ENCODE measurements at places on chromosomes 3 and 15.

- no peak for DNase-seq
These were observed 84.1 kb downstream of the AGBL1 start for GRCh38 chr15:86163816-86164215.

DNA sequence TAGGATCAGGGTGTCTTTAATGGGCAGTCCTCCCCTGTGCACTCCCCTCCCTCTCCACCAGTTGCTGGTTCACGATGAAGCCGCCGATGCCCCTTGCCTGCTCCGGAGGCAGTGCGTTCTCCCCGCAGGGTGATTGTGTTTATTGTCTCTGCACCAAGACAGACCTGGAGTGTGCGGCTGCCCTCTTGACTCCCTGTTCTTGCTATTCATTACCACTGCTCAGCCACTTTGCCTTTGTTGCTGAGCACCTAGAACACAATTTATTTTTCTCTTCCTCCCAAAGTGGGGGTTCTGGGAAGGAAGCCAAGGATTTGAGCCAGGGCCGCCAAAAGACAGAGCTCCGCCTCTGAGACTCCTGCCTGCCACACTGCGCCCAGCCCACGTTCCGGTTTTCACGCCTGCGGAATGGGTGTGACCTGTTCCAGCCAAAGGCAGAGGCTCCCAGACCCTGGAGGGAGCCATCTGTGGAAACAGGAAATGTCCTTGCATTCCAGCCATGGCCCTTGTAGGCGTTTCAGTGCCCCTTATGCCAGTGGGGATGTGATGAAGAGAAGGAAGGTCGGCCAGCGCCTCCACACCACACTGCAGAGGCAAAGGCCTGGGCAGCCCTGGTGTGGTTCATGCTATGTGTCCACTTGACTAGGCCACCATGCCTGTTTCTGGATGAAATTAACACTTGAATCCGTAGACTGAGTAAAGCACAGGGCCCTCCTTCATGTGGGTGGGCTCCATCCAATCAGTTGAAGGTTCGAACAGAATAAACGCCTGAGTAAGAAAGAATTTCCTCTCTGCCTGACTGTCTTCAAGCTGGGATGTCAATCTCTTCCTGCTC, 85.8 kb downstream of the HMG20A start:
- DNase-seq = peak; percentile 83

DNA sequence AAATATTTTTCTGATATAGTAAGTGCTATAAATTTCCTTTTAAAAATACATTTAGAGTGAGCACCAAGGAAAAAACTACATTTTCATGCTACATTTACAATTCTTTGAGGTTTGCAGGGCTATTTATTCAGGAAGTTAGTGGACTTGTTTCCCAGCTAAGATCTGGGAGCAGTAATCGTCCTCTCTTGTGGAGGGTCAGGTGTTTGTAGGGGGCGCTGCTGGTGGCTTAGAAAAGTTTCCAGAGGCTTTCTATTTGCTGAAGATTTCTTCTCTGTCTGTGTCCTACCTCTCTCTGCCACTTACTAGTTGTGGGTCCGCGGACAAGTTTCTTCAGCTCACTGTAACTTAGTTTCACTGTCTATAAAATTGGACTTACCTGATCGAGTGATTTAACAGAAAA, 163.9 kb downstream of the PEX5L start:
- DNase-seq = no peak

GRCh38 chr15:68368731-68369435, 63.1 kb downstream of the ITGA11 start:
- no peak for DNase-seq

GRCh38 chr3:159266779-159267178, 464.9 kb downstream of the MFSD1 start:
- DNase-seq = peak; percentile 21

DNA sequence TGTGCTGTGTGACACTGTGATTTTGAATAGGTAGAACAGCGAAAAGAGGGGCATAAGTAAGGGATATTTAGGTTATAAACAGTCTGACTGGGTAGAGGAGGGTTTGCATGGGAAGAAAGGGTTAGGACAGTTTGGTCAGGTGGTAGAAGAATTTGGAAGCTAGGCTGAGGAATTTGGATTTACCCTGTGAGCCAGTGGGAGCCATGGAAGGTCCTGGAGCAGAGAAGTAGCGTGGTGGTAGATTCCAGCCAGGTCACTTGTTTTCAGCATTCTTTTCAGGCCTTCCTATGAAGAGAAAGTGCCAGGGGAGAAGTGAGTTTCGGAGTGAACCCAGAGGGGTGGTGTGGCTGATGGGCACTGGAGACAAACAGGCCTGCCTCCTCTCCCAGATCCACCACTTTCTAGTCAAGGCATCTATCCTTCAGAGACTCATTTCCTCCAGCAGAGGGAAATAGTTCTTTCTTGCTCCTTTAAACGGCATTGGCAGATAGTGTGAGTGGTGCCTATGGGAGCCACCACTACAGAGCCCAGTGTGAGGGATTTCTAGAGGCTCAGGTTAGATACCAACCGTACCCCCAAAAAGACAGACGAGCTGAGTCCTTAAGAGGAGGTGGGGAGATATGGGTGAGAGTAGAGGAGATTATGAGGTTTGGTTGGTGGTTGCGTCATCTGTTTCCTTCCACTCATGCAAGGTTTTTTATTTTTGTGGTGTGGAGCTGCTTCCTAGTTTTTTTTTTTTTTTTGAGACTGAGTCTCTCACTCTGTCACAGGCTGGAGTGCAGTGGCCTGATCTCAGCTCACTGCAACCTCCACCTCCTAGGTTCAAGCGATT, 21.2 kb downstream of the PXK start:
- no peak for DNase-seq

DNA sequence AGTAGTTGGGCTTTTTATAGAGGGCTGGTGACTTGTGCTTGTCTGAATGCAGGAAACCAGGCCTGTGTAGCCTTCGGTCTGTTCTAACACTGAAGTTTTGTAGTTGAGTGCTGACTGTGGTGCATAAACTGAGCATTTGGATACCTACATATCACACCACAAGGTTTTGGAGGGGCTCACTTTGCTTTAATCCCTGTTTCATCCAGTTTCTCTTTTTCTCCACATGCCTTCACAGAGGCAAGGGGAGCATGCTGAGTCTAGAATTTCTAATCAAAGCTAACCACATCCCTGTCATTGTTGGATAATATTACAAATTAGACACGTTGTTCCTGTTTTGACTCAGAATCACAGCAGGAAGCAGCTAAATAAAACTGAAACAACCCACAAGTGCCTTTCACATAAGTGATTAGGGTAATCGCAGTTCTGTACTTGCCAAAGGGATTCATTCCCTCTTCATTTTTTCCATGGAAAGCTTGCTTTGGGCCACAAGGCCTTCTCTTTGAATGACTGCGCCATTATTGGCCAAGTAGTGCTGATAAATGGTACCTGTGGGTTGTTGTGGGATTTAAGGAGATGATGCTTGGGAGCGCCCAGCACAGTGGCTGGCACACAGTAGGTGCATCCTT, 48.9 kb downstream of the TGFBR2 start:
- DNase-seq = no peak

DNA sequence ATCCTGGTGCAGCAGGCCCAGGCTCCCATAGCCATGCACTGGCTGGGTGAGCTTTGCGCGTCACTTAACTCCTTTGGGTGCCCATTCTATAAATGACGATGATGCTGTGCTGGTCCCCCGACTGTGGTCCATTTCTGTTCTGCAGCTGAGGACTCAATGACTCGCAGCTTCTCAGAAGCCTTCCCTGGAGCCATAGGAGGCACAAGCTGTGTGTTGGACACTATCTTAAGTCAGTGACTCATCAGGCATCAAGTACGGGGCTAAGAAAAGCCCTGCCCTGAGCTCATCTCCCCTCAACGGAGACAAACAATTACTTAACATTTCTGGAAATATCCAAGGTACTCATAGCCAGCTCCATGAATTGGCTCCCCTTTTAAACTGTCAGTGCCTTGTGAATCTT, 13.8 kb upstream of the MUSTN1 start:
- no peak for DNase-seq

DNA sequence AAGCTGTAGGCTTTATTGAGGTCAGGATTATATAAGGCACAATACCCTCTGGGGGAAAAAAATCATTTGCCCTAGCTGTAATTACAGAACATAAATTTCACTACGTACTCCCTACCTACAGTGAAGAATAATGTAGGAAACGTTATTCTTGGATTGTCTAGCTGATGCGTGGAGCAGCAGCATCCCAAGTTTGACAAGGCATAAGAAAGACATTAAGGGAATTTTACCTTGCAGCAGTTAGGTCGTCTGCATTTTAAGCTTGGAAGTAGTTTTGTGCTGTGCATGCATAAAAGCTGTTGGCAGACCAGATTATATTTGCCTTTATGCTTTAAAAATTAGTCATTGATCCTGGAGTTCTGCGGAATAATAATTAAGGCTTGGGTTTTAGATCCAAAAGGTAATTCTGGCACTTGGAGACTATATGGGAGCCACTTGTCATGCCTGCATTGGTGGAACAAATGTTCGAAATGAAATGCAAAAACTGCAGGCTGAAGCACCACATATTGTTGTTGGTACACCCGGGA, 2.2 kb downstream of the EIF4A2 start:
- DNase-seq = no peak

- no peak for DNase-seq
These were observed 176.2 kb downstream of the AKAP13 start for GRCh38 chr15:85556618-85556895.

Measured in femur (tissue), 1 donor.